Activated naive CD4-positive, alpha-beta T cell treated with anti-CD3 and anti-CD28 coated beads for 36 hours (primary cell): ENCODE measurements at places on chromosomes 2 and 18. TPM values are rescaled to one million over a fixed set of nuclear protein-coding genes. Genes with fewer than 3 reads are reported as not detected.

DNA sequence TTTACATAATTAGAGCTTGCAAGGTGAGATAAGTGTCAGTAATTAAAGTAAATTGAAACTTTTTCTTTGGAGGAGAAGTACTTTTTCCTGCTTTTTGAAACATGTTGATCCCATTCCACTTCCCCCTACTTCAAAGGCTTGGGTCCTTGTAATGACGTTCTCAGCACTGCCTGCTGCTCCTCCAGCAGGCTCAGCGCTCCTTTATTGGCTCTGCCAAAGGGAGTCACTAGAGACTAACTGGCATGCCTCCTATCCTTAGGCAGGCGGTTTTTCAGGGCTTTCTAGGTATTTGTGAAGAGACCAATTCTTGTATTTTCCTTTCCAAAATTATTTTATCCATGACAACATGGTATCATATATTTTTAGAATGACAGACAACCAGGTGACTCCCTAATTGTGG lies 43.9 kb upstream of the ACADL start:
- no peak for DNase-seq

DNA sequence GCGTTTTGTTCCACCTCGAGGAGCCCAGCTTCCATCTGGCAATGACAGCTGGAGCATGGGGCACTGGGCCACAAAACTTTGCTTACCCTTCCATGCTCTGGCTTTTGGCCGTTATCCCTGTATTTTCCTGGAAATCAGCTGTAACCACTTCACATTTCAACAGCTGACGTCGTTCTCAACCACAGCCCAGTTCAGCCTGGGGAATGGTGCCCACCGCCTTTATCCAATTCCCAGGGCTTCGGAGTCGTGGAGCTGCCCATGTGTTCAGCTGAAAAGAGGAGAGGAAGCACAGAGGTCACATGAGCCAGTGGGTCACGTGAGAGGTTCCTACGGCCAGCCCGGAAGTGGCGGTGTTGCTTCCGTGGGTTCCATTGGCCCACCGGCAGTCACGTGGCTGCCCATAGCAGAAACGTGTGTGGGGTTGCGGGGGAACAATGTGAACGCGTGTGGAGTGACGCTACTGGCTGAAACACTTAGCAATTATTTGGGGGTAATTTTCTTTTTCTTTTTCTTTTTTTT lies 16.7 kb upstream of the EDAR start:
- no peak for DNase-seq

- DNase-seq, result no peak
Measured at GRCh38 chr2:78147466-78147865, 625.3 kb upstream of the LRRTM4 start.

DNA sequence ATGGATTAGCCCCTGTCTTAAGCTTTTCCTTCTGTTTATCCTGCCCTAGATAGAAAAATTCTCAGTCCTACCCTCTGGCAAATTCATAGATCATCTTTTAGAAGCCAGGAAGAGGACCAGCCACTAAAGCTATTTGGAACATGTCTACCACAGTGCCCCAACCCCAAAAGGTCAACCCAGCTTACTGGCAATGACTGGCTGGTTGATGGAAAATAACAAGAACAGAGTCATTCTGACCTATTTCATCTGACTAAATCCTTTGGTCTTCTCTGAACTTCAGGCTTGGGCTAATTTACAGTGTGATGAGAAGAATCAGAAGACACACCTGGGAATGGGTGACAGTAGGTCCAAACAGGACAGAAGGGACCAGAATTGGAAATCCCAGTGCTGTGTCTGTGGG lies 227.3 kb upstream of the CCDC68 start:
- DNase-seq, result no peak

DNA sequence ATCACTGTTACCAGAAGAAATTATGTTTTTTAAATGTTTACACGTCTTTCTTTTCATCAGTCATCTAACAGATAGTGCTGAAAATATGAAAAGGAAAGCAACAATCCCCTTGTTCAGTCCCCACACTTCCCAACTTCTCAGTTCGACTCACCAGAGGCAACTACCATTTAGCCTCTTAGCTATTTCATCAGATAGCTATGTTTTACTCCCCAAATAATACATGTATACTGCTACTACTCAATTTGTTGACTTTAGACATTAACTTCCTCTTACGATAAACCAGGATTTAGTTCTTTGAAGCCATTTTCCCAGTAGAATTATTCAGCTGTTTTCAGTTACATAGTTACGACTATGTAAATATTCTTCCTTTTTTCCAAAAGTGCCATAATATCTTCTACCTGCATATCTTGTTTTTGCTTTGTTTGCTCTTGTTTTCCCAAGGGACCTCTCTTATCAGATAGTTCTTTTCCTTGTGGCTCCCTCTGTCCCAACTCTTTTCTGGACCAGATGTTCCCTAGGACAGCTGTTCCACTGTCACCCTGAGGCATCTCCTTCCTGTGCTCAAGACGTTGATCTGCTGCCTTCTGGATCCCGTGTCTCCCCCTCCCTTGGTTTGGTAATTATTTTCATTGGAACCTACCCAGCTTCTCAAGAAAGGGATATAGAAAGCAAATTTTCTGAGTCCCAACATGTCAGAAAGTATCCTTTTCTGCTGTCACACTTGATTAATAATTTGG lies 289.3 kb upstream of the TANK start:
- no peak for DNase-seq

DNA sequence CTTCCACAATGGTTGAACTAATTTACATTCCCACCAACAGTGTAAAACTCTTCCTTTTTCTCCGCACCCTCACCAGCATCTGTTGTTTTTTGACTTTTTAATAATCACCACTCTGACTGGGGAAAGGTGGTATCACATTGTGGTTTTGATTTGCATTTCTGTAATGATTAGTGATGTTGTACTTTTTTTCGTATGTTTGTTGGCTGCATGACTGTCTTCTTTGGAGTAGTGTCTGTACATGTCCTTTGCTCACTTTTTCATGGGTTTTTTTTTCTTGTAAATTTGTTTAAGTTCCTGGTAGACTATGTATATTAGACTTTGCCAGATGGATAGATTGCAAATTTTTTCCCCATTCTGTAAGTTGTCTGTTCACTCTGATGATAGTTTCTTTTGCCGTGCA lies 574.8 kb downstream of the KCNJ3 start:
- DNase-seq, result no peak

The GRB14 gene
- total RNA-seq, result not detected

DNA sequence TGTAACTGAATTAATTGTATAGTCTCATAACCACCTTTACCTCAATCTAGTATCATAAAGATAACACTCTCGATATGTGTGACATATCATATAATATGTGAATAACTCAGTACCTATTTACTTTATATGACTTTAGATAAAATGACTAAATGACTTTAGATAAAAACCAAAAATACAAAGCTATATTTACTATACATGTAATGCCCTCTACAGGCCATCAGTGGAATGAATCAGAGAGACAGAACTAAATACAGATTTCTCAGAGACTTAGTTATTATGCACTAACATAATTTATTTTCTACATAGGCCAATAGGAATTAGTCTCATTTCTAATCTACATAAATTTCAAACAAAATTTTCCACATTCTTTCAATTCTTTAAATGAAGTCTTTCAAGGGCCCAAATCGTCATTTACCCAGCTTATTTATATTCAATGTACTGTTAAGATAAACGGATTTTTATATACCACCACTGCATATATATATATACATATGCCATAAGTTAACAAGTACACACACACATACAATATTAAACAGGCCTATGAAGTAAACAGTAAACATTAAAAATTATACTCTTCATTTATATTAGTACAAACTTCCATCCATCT lies 219.9 kb downstream of the EXOC6B start:
- no peak for DNase-seq

The KYNU gene
- not detected for total RNA-seq

The CXCR1 gene
- not detected for total RNA-seq

The SLC38A11 gene
- total RNA-seq, result not detected

DNA sequence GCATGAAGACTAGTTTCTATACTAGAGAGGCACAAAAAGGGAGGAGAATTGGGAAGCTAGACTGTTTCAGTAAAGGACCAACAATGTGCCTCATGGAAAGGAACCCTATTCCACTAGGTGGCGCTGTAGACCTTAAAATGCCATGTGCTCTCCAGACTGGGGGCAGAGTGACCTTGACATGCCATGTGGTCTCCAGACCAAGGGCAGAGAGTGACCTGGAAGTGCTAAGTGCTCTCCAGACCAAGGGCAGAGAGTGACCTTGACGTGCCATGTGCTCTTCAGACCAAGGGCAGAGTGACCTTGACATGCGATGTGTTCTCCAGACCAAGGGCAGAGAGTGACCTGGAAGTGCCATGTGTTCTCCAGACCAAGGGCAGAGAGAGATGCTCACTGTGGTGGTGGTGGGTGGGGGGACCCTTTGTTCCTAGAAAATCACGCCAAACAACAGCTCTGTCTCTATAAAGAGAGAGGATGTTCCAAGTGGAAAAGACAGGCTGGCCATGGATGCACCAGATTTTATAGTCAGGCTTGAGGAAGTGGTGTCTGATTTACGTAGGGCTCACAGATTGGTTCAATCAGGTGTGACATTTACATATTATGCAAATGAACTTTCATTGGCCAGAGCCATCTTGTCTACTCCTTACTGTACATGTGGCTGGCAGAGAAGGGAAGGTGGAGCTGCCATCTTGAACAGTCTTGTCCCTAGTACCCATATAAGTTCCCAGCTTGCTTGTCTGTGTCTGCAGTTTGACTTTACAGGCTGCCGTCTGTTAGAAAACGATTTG lies 344.0 kb upstream of the DDX18 start:
- peak; percentile 26 for DNase-seq

DNA sequence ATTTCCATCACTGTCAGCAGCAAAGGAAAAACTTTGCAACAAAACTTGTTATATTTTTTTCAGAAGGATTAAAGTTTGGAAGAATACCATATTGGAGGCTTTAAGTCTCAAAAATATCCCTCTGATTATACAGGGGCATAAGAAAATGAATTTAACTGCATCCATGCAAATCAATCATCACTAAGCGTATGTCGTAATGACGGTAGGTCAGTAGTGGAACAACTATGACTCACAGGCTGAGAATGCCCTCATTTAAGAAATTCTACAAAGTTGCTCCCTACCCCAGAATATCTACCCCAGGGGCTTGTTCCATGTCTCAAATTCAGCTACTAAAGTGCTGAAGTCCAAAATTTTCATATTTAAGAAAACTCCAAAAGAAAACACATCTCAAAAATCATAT lies 12.5 kb upstream of the NAB1 start:
- DNase-seq, result no peak

DNA sequence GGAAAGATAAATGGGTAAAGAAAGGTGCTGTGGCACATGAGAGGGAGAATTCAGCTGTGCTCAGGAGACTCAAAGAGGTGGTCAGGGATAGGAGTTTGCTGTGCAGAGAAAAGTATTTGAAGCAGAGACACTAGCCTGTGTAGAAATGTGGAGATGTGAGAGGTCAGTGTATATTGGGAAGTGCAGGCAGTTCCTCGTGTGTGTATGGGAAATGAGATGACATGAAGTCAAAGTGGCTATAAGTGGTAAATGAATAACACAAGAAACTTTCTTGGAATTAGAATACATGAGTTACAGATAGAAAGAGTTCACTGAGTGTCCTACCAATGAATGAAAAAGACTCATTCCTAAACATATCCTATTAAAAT lies 11.6 kb downstream of the MAP3K20 start:
- DNase-seq, result no peak

The TGOLN2 gene
- total RNA-seq, result 85.4 TPM

DNA sequence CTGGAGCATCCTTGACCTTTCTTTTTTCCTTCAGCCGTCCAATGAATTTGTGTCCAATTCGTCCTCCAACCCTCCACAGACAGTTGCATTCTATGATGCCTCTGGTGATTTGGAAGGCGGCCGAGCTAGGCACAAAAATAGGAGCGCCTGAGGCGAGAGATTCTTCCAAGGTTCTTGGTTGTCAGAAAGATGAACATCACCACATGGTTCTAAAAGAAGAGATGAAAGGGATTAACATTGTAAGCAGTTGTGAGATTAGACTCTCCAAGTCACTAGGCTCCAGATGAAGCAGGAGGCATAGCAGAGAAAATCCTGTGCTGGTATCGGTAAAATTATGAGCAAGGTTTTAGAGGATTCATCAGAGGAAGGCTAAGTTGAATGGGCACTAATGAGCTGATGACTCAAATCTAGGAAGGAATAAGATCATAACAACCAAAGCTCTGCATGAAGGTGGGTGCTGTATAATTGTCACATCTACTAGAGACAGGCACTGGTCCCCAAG lies 75.4 kb upstream of the MAP4K3 start:
- peak; percentile 42 for DNase-seq

The LAMA1 gene
- total RNA-seq, result not detected

- DNase-seq, result no peak
Measured at GRCh38 chr2:128298846-128299507, 19.7 kb downstream of the HS6ST1 start.

DNA sequence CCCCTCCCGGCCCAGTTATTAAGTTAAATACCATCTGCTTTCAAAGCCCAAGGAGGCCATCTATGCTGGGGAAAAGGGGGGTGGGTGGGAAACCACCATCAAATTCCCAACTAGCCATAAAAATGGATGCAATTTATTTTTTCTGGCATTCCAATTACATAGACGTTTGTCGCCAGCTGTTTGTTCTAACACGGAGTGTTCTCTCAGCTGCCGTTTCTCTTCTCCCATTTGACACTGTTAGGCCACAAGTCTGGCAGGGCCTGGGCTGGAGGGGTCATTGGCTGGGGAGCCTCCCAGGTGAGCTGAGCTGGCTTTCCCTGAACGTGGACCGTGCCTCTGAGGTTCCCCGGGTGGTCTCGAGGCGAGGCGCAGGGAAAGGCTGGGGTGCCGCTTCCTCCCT lies 16.6 kb downstream of the ATOH8 start:
- DNase-seq, result no peak

The GPATCH11 gene
- 9.8 TPM for total RNA-seq

GRCh38 chr2:215428060-215428910 lies 7.6 kb downstream of the FN1 start:
- no peak for DNase-seq

DNA sequence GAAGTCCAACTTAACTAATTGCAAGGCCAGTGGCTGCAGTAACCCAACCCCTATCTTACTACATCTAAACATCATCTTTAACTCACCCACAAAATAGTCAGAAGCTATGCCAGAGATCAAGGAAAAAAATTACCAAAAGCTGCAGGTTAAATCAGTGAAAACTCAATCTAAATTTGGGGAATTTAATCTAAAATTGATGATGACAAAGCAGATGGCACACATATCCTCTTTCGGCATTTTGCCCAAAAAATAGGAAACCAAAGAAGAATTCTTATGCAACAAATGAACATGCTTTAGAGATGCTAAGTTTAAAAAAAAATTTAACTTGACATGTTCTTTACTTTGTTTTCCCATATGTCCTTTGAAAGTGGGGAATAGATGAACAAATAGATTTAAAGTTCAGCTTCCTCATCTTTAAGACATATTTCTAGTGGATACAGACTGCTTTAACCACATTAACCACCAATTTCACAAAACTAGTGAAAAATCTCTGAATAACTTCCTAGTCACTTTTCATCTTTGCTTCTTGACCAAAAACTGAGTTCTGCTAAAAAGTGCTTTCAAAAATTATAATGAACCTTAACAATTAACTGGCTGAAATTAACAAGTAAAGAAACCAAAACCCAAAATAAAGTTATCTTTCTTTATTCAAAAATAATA lies 74.3 kb upstream of the CCDC150 start:
- DNase-seq, result no peak
